SK-N-SH (cell line): ENCODE measurements at places on chromosomes 16 and 17.

- DNase-seq: no peak
Measured at GRCh38 chr17:79969906-79970305, 65.8 kb downstream of the TBC1D16 start.

GRCh38 chr16:22035153-22035552, 27.2 kb downstream of the MOSMO start:
- DNase-seq: no peak

- DNase-seq: no peak
Measured at GRCh38 chr17:33201283-33201682, 91.8 kb downstream of the ASIC2 start.

- no peak for DNase-seq
Measured at GRCh38 chr16:54174750-54175149, 111.8 kb downstream of the IRX3 start.

DNA sequence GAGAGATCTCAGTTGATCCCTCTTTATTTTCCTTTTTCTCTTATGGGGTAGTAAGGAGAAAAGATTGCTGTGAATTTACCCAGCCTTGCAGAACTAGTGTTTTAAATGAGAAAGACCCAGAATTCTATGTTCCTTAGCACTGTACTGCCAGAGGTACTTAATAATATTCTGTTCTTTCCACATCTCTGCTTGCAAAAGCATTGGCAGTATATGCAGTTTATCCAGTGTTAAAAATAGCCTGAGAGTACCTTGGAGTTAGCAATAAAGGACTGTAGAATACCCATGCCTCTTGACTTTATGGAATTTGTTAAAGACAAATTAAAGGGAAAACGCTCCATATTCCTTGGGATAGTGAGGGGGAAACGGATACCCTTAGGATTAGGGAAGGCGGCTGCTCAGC, 11.9 kb downstream of the SLC7A6 start:
- DNase-seq: no peak
